ENCODE measurements at places on chromosomes 6 and 20. TPM values are rescaled to one million over a fixed set of nuclear protein-coding genes. Genes with fewer than 3 reads are reported as not detected.

The WFDC12 gene
- total RNA-seq, result not detected

DNA sequence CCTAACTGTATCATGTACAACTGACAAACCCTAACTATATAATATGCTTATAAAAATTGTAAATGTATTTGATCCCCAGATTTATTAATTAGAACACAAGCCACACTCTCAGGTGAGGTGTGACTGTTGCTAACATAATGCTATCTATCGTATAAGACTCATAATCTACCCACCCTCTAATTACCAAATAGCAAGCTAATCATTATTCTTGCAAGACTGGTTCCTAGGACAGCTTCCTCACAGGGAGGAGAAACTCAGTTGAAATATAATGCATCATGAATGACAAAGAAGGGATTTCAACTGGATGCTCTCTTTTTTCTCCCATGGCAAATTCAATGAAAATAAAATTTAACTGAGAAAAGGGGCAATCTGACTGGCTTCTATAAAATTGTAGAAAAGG, 35.4 kb downstream of the ELOVL4 start:
- no peak for DNase-seq

- peak; percentile 95 for DNase-seq
Observed at GRCh38 chr20:64224351-64225170, 31.0 kb upstream of the PCMTD2 start.

DNA sequence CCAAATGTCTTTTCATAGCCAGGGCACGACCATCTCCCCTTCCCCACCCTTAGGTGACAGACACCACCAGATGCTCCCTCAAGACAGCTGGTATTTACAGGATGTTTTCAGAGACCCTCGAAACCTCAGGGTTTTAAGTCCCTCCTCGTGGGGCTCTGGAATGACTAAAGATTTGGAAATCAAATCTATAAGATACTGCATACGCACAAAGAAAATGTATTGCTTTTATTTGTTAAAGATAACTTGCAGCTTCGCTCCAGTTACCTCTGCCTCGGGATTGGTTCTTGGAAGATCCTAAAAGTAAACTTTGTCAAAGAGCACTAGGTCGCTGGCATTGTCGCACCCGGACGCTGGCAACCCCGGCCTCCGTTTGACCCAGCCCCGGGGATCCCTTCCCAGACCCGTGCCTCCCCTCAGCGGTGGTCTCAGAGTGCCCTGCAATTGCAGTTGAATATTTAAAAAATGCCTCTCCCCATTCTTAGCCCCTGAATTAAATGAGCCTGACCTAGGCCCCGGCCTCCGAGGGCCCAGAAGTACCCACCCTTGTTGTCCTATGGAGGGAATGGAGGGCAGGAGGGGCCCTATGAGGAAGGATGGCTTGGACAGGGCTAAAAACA, 7.1 kb downstream of the PAX1 start:
- DNase-seq, result no peak

DNA sequence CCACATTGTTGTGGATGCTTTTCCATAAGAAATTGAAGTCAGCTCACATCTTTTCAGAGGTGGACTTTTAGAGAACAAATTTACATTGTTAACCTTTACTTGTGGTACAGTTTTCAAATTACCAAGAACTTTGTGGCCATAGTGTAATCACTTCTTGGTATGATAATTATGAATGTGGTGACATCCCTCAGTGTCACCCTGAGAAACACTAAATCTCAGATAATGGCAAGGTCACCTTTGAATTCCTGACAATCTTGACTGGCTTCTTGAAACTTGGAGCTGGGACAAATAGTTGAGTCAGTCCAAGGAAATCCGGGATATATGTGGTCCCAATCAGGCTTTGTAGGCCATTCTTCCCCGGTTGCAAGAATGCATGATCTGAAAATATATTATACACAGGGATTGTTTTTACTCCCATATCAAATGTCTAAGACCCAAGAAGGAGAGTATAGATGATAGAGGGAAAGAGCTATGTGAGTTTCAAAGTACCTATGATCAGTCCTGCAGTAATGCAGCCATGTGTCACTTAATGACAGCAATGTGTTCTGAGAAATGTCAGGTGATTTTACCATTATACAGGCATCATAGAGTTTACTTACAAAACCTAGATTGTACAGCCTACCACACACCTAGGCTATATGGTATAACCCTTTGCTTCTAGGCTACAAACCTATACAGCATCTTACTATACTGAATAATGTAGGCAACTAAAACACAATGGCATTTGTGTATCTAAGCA, 120.8 kb upstream of the MTHFD1L start:
- no peak for DNase-seq

DNA sequence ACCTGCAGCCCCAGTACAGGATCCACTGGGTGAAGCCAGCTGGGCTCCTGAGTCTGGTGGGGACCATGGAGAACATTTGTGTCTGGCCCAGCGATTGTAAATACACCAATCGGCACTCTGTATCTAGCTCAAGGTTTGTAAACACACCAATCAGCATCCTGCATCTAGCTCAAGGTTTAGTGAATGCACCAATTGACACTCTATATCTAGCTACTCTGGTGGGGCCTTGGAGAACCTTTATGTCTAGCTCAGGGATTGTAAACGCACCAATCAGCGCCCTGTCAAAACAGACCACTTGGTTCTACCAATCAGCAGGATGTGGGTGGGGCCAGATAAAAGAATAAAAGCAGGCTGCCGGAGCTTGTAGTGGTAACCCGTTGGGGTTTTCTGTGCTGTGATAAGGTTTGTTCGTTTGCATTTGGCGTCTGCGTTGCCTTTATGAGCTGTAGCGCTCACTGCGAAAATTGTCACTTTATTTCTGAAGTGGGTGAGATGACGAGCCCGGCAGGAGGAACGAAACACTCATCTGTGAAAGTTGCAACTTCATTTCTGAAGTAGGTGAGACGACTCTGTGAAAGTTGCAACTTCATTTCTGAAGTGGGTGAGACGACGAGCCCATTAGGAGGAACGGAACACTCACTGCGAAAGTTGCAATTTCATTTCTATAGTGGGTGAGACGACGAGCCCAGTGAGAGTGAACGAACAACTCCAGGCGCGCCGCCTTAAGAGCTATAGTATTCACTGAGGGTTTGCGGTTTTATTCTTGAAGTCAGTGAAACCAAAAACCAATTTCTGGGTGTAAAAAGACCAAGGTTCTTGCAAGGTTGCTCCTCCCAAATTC, 31.1 kb downstream of the SERPINB6 start:
- no peak for DNase-seq
